HEK293T (cell line): ENCODE measurements at places on chromosomes 11 and 22.

- DNase-seq: no peak
These were observed 29.8 kb downstream of the LMO1 start for GRCh38 chr11:8233691-8234424.

GRCh38 chr11:100080821-100081220 lies 606.3 kb upstream of the ARHGAP42 start:
- no peak for DNase-seq

GRCh38 chr11:124898711-124899110 lies 1.0 kb upstream of the ROBO4 start:
- no peak for DNase-seq

DNA sequence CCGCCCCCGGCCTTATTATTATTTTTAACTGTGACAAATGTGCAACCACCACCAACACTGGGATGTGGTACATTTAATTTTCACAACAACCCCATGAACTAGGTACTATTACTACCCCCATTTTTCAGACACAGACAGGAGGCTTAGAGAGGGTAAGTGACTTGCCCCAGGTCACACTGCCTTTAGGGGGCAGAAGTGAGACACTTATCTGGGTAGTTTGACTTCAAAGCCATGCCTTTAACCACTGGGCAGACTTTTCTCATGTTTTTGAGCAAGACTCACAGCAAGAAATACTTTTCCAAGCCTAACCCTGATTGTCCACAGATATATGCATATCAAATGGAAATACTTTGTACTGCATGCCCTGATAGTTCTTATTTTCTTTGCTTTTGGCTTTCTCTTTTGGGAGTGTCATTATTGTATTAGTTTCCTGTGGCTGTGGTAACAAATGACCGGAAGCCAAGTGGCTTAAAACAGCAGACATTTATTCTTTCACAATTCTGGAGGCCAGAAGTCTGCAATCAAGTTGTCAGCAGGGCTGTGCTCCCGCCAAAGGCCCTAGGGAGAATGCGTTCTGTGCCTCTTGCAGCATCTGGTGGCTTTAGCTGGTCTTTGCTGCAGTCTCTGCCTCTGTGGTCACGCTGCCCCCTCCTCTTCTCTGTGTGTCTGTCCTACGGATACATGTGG lies 110.8 kb downstream of the GRIK4 start:
- DNase-seq: no peak

DNA sequence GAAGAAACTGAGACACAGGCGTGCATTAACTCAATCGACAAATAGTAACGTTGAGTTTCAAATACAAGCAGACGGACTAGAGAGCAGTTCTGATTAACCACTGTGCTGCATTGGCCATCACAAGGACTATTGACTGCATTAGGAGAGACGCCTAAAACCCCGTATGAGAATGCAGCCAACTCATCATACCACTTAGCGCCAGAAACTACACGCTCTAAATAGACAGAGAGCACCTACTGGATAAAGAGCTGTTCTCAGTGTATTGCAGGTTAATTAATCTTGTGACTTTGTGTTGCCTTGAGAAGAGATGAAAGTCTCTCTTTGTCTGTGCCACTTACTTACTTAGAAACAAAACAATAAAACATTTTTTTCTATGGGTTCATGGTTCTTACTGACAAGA lies 484.0 kb downstream of the OPCML start:
- DNase-seq: no peak

DNA sequence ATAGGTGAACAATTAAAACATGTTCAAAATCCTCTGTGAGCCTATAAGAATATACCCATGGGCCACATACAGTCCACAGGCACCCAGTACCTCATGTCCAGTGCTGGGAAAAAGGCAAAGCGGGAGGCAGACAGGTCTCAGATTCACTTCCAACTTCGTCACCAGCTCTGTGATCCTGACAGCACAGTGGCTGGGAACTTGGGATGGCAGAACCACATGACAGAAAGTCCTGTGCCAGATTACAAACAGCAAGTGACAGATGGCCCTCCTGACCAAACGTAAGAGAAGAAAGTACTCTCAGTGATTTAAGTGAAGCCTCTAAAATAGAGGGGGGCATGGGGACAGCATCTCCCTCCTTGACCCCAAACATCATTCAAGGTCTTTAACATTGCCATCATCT lies 5.8 kb downstream of the SLC1A2 start:
- no peak for DNase-seq

DNA sequence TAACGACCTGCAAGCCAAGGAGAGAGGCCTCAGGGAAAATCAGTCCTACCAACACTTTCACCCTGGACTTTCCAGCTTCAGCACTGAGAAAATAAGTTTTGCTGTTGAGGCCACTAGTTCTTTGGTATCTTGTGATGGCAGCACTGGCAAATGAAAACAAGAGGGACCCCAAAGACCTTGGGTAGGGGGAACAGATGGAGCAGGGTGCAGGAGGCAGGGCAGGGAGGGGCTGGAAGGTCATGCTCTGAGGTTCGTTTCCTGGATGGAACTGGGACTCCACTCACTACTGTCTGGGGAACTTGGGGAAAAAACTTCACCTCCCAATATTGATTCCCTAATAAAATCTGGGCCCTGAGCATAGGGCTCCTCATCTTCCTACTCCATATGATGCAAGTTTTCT lies 34.2 kb upstream of the PRAME start:
- no peak for DNase-seq

- DNase-seq: no peak
These were observed 164.2 kb downstream of the NTM start for GRCh38 chr11:131534611-131535010.

DNA sequence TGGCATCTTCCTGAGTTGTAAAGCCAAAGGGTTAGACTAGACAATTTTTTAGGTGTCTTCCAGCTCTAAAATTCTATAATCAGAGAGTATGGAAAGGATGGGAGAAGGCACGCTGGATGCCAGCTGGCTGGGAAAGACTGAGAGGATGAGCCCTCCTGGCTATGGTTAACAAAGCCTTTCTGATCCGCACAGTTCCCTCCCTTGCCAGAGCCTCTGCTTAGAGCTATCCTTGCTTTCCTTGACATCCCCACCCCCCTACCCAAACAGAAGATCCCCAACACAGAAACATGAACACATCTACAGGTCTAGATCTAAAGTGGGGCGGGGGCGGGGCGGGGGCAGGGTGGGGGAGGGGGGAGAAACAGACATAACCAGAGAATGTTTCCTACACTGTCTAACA lies 6.5 kb downstream of the TCF20 start:
- no peak for DNase-seq

- DNase-seq: no peak
These were observed 19.1 kb downstream of the ZNF143 start for GRCh38 chr11:9479899-9480298.

DNA sequence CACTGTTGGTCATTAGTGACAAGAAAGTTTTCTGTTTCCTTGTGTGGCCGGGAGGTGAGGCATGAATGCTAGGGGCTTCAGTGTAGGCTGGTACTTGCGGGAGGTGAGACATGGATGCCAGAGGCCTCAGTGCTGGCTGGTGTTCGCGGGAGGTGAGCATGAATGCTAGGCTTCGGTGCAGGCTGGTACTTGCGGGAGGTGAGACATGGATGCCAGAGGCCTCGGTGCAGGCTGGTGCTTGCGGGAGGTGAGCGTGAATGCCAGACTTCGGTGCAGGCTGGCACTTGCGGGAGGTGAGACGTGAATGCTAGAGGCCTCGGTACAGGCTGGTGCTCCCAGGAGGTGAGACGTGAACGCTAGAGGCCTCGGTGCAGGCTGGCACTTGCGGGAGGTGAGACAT lies 48.4 kb downstream of the ANO1 start:
- DNase-seq: no peak

GRCh38 chr11:73577496-73577917 lies 20.4 kb downstream of the FAM168A start:
- no peak for DNase-seq

DNA sequence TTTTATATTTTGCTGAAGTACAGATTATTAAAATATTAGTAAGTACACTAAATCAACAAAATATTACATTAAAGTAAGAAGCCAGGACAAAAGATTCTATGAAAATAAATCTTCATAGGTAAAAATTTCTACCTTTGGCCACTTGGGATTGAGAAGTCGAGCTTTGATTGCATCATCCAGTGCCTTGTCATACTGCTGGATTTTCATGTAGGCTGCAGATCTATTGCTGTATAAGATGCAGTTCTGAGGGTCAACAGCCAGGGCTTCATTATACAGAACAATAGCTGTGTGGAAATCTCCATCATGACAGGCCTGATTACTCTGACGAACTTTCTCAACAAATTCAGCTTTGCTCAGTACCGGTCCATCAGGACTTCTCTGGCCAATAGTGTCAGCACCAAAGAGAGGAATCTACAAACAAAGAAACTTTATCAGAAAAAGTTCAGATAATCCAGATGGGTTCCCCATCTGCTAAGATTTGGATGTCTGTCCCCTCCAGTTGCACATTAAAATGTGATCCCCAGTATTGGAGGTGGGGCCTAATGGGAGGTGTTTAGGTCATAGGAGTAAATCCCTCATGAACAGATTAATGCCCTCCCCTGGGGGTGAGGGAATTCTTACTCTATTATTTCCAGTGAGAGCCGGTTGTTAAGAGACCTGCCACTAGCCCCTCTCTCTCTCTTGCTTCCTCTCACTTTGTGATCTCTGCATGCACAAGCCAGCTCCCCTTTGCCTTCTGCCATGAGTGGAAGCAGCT lies 50.0 kb downstream of the TTC28 start:
- DNase-seq: peak; percentile 34

DNA sequence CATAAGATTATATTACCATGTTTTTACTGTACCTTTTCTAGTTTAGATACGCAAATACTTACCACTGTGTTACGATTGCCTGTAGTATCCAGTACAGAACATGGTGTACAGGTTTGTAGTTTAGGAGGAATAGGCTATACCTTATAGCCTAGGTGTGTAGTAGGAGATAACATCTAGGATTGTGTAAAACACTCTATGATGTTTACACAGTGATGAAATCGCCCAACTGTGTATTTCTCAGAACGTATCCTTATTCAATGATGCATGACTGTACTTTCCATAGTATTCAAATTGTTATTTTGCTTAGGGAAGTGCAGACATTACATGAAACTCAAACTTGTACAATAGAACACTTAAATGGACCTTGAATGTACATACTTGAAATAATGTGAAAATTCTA lies 188.1 kb upstream of the PDGFD start:
- DNase-seq: no peak

DNA sequence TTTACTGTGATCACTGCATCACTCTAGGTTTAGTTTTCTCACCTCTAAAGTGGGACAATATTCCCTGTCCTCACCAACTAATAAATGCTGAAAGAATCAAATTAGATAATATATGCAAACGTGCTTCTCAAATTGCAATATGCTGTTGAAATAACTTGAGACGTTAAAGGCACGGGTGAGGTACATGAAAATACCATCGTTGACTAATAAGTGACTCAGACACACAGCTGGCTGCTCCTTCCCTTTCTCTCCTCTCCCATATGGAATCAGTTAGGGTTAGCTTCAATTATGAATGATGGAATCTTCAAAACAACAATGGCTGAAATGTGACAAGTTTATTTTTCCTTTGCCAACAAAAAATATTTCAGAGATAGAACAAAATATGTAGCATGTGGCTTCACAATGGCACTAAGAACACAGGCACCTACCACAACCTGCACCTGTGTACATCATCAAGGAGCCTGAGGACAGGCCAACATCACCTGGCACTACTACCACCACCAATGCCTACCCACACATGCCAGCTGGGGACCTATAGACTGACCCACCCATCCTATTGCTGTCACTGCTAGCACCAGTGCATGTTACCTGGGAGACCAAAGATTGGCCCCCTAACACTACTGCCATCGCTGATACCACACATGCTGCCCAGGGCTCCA lies 13.7 kb downstream of the GDPD4 start:
- DNase-seq: no peak

DNA sequence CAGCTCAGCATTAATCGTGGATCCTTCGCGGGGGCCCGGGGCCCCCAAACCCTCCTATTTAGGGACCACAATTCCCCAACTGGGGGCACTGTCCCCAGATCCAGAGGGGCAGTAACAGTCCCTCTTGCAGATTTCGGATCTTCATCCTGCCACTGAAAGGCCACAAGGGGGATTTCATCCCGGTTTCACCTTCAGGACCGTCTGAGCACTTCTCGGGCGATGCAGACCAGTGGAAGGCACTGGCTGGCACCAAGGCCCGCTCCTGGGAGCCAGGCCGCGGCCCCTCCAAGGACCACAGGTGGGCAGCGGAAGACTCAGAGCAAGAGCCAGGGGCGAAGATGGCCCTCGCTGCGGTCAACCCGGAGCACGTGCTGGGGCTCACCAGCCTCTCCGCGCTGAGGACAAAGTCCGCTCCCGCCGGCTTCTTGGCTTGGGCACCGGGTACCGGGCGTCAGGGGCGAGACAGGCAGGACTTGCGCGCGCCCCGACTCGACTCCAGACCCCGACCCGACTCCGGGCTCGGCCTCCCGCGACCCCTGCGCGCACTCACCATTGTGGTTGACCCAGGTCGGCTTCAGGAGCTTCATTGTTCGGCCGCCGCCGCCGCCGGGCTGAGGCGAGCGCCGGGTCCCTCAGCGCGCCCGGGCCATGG lies 517 bp downstream of the HIRA start:
- DNase-seq: peak; percentile 45

DNA sequence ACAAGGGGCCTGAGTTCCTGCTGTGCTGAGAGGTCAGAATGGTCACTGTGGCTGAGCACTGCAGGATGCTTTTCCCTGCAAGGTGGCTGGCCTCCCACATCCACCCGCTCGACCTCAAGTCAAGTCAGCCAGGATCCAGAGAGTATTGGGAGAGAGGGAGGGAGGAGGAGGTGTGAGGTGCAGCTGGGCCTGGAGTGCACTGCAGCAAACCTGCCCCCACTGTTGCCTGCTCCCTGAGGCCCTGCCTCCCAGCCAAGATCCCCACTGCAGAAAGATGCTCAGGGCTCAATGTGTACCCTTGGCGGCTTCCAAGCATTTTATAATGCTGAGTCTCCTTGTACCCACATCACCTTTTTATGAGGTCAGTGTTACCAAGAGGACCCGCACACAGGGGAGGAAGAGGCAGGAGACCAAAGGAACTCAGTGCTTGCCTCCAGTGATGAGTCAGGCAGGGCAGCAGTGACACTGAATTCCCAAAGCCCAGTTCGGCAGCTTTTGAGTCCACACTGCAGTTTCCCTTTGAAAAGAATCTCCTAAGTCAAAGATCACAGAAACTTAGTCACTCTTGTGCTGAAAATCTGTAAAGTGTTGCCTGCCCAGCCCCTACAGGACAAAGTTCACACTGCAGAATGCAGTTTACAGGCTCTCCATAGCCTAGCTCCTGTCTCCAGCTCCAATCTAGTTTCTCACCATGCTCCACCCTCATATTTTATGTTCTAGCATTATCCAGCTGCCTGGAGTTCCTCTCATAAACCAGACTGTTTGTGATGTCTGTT lies 3.1 kb downstream of the ENDOD1 start:
- peak; percentile 47 for DNase-seq

DNA sequence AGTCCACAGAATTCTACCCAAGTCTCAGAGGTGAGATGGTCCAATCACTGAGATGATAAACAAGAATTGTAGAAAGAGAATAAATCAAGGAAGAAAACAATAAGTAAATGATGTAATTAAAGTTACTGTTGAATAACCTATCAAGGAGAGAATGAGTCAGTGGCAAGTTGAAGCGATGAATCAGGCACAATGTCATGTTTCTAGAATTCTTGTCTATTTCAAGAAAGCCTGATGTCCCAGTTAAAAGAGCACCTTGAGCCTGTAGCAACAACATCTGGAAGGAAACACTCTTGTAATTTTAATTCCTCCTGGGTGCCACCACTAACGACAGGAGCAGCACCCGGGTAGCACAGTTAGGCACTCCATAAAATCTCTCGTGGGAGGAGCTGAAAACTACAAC lies 67.9 kb upstream of the SLC35C1 start:
- DNase-seq: no peak

- no peak for DNase-seq
These were observed 245.8 kb downstream of the KIRREL3 start for GRCh38 chr11:126754591-126755426.

- no peak for DNase-seq
These were observed 13.8 kb downstream of the FADS2 start for GRCh38 chr11:61841636-61842527.
